ENCODE measurements at places on chromosomes 16 and 17.

DNA sequence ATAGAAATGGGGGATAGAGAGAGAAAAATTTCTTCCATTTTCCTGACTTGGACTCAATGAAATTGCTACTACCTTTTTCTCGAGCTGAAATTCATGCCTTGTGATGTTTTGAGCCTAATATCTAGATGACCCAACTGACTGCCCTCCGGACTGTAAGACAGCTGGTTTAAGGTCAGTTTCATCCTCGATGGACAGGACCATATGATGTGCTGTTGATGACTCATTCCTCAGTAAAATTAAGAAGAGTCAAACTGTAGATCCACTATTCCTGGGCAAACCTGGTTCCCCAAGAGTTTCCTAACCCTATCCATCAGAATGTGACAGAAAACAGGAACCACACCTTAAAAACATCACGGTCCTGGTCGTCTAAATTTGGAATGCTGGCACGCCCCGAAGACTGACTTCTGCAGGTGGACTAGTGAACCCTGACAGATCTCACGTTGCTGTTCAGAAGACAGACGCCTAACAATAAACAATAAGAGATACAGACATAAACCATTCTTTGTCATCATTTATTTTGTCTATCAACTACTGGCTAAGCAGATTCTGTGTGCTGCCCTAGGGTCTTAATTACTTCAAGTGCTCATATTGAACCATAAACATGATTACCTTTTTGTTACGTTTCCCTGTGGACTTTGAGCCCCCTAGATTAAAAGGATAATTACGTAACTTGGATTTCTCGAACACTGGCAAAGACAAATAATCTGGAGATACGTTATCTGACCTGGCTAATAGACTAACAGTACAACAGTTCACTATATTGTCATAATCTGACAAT is 45.1 kb upstream of the NOS2 start:
- DNase-seq: no peak

GRCh38 chr17:83133302-83134121 is 54.1 kb downstream of the METRNL start:
- no peak for DNase-seq

- DNase-seq: no peak
Observed at GRCh38 chr16:73427164-73427563, 379.2 kb upstream of the ZFHX3 start.

- DNase-seq: no peak
Observed at GRCh38 chr16:50384500-50385135, 15.8 kb upstream of the BRD7 start.

GRCh38 chr16:4802659-4803287 is 340 bp upstream of the ROGDI start:
- peak; percentile 92 for DNase-seq

- peak; percentile 35 for DNase-seq
Observed at GRCh38 chr17:60971515-60972369, 294.1 kb downstream of the BCAS3 start.

DNA sequence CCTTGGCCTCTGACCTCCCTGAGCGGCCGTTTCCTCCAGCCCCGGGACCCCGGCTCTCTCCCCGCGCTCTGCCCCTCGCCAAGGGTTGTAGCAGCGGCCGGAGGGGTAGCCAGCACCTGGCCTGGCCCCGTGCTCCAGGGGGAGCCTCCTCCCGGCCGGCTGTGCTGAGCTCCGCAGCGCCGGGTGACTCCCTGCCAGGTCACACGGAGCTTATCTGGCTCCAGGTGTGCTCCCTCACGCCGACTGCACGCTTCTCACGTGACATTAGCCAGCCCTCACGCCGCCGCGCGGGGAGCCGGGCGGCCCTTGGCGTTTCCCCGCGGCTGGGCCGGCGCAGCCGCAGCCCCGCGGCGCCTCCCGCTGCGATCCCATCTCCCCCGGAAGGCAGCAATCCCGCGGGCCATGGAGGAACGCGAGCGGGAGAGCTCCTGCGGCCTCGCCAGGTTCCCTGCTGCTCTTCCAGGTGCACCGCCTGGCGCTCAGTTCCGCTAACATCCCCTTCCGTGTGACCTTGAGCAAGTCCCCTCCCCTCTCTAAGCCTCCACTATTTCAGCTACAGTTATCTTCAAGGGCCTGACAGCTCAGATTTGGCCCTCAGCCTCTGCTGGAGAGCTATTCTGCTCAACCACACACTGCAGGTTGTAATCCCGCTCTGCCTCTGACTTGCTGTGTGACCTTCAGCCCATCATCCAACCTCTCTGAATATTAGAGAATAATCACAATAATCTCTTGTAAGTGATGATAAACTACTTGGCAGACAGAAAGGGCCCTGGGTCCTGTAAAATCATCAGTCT is 3.4 kb downstream of the MYO18A start:
- peak; percentile 63 for DNase-seq

DNA sequence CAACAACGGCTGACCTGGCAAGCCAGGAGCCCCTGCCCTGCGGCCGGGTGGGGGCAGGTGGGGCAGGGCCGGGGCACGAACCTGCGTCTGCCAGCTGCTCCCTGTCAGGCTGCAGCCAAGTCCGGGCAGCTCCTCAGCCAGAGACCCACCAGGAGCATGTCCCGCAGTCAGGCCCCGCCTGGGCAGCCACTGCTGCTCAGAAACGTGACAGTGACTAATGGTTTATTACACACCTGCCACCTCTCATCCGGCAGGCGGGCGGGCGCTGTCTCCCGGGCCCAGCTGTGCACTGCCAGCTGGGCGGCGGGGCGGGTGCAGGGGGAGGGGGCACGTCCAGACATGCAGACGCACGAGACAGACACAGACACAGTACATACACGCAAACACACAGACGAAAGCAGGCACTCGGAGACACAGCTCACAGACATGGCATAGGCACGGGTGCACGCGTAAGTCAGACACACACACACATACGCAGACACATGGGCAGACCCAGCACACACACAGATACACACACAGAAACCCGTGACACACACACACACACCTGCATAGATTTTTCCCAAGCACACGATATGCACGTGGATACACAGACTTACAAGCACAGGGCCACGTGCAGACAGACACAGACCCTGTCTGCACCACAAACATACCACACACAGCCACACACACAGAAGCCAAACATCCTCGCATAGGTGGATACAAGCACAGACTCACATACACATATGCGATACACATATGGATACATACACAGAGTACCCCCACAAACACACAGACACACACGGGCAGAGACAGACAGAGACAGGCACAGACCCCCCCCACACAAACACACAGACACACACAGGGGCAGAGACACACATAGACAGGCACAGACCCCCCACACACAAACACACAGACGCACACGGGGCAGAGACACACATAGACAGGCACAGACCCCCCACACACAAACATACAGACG is 248.3 kb upstream of the CIBAR2 start:
- no peak for DNase-seq

DNA sequence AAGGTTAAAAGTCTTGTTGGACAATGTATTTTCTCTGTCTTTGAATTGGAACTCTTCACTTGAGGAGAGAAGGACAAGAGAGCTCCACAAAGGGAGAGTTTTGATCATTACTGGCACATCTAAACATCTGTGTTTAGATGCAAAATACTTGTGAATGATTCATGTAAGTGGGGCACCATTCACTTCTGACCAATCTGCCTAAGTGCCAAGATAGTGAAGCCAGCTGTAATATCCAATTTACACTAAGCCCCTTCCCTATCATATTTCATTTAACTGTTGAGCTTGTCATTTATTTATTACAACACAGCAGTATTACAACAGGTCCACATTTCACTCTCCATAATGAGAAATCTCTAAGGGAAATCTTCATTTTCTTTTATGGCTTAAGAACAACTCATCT is 832.3 kb upstream of the GOT2 start:
- DNase-seq: no peak

GRCh38 chr16:51638339-51639135 is 487.5 kb upstream of the SALL1 start:
- DNase-seq: no peak

GRCh38 chr16:12185563-12185962 is 209.0 kb downstream of the SNX29 start:
- no peak for DNase-seq

- no peak for DNase-seq
Observed at GRCh38 chr17:18985475-18985874, 19.1 kb downstream of the FAM83G start.

- DNase-seq: peak; percentile 41
Observed at GRCh38 chr17:42287305-42287976, 857 bp upstream of the STAT5A start.

DNA sequence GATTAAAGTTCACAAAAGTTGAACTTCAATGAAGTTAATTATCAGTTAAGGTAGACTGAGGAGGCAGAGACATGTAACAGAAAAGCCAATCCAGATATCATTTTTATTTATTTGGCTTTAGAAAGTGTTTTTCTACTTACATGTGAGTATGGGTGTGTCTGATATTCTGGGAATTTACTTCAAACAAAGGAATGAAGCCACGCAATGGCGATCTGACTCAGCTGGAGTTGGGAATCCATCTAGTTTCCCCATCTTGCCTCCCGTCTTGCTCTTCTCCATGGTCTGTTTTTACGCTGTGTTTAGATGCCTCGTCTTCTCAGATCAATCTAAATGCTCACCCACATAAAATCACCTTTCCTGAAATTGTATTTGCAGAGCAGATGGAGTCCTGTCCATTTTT is 1.7 kb upstream of the KCNJ16 start:
- DNase-seq: no peak

DNA sequence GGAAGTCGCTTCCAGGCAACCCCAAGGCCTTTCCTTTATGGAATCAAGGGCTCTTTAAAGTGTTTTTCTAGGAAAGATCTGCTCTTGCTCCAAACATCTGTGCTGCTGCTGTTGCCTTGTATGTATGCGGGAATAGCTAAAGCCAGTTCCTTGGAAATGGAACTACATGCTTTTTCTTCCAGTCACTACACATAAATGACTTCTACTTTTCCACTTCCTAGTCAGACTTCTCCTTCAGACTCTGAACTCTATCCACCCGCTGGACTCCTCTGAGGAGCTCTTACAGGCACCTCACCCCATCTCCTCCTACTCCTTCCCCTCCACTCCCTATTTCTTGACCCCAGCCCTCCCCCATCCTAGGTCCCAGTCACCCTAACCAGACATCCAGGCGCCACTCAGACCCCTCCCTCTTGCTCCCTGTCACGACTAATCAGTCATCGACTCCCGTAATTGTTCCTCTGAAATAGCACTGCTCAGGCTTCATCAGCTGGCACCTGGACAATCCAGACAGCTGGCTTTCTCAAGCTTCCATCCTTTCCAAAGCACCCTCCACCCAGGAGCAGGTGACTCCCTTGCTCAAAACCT is 15.0 kb upstream of the PEMT start:
- DNase-seq: no peak

Measured in hematopoietic multipotent progenitor cell treated with erythropoietin and hydrocortisone succinate and interleukin-3 and kit ligand, for 15 days (in vitro differentiated cells).